ENCODE measurements at places on chromosomes 5 and 9.

- DNase-seq: no peak
Observed at GRCh38 chr9:72864327-72864726, 88.5 kb downstream of the ALDH1A1 start.

DNA sequence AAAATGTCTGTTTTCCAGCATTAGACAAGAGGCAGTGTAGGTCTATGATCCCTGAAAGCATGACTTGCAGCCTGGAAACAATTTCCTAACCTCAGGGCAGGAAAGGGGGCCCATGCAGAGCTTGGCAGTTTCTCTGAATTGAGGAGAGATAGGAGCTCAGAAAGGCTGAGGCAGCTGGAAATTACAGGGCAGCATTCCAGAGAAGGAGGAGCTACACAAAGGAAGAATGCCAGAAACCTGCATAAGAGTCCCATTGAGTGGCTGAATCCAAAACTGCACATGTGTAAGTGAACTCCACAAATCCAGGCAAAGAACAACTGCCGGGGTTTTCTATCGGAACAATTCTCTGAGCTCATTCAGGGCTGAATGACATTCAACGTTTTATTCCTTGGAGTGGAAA lies 346.8 kb downstream of the PIK3R1 start:
- DNase-seq: no peak

DNA sequence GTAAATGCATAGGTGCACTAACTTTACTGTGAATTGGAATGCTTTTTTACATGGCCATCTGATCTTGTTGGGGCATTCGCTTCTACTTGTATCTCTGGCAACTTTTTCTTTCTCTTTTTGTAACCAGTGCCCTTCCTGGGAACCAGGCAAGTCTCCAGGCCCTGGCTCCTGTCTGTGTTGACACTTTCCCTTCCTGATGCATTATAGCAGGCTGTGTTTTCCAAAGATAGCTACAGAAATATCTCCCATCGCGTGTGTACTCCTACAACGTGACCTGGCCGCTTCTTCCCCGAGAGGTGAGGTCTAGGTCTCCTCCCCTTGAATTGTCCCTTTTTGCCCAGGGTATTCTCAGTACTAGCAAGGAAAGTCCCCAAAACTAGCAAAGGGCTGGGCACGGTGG lies 81.1 kb upstream of the SPIN1 start:
- DNase-seq: no peak

DNA sequence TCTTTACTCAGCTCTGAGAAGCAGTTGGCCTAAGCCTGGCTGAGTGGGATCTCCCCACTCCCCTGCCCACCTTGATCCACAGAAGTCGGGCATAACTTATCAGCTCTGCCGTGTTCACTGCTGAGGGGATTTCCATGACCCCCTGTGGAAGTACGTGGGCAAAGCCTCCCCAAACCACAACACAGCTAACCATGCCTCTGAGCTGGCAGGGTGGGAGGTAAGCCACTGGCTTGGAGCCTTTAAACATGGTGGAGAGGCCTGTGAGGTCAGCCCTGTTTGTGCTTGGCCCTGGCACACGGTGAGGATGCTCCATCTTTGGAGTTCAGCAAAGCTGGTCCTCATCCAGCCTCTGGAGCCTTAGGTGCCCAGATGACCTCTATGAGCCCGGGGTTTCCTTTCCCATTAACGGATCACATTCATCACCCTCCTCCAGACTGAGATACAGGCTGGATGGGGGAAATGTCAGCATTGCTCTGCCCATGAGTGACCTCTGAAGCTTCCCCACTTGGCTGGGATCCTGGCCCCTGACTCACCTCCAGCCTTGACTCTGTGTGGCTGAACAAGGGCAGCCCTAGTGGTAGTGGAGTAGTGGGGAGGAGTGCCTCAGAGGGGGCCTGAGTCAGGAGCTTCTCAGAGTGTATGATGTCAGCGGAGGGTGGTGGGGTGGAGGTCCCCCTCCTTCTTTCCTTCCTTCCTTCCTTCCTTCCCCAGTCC lies 6.2 kb downstream of the PDLIM4 start:
- no peak for DNase-seq

DNA sequence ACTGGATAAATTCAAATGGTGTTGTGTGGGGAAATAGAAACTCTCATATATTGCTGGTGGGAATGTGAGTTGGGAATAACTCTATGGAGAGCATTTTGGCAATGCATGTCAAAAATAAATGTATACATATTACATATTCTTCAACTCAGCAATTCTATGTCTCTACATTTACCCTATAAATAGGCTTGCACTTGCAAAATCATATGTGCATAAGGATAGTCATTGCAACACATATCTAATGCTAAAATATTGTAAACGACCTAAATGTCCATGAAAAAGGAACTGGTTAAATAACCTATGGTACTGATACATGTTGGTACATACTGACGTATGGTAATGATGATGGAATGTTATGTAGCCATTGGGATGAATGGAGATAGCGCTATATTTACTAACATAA lies 94.5 kb upstream of the CHD1 start:
- no peak for DNase-seq

DNA sequence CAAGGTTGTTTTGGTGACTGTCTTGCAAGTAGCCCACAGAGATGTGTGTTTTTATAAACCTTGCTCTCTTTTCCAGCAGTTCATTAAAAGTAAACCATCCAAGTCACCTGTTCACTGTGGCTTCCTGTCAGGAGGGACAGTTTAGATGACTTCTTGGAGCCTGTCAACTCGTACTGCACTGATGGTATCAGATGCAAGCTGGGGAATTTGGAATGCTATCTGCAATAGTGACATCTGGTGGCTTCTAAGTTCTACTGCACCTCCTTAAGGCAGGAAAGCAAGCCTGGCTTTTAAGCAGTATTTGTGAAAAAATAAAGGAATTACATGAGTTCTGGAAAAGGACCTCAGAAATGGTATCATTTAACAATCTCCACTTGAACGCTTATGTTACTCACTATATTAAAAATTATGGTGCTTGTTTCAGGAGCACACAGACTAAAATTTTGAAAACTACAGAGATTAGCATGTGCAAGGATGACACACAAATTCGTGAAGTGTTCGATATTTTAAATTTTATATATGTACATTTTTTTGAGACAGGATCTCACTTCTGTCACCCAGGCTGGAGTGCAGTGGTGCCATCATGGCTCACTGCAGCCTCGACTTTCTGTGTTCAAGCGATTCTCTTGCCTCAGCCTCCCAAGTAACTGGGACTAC lies 164.0 kb downstream of the TTC39B start:
- DNase-seq: no peak

DNA sequence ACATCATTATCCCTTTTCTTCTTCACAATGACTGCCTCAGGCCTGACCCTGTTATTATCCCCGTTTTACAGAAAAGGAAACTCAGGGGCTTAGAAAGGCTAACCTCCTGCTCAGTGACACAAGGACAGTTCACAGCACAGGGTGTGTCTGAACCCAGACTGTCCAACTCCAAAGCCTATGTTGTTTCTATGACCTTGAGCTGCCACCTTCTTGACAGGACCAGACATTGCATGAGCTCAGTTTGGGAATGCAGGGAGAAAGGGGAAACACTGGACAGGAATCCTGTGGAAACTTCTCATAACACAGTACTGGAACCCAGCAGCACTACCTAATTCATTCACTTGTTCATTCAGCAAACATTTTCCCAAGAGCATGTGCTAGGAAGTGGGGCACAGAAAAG lies 472.8 kb downstream of the CDK5RAP2 start:
- DNase-seq: no peak

- no peak for DNase-seq
Observed at GRCh38 chr5:168592014-168592368, 12.8 kb upstream of the PANK3 start.

DNA sequence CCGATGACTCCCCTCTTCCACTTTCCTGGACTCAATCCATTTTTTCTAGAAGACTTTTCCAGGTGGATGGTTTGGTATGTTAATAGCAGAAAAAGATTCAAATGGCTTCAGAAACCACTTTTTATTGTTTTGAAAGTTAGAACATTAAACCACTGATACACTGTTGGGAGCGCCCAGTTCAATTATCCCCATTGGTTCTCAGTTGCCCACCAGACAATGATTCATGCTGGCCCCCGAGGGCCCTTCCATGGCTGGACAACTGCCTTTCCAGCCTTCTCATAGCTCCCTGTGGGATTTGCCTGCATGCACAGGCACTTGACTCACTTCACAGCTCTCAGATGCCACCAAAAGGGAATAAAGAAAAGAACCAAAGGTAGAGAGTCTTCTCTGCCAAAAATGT lies 21.3 kb upstream of the ANKRD34B start:
- no peak for DNase-seq

DNA sequence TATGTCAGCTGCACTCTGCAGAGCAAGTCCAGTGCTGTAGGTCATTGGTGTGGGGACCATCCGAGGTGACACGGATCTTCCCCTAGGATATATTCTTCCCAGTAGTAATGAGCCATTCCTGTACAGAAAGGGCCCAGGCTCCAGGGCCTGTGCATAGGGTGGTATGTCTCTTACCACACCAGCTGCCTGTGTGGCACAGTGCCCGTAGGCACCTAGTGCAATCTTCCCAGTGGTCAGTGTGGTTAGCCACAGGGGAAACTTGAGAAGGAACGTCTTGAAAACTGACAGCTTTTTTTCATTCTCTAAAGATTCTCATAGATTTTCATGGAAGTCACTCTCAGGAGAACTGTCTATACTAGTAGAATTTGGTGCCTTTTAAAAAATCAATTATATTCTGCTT lies 39.8 kb downstream of the CYSTM1 start:
- DNase-seq: no peak

- no peak for DNase-seq
Observed at GRCh38 chr9:137115394-137116026, 977 bp upstream of the DPP7 start.

DNA sequence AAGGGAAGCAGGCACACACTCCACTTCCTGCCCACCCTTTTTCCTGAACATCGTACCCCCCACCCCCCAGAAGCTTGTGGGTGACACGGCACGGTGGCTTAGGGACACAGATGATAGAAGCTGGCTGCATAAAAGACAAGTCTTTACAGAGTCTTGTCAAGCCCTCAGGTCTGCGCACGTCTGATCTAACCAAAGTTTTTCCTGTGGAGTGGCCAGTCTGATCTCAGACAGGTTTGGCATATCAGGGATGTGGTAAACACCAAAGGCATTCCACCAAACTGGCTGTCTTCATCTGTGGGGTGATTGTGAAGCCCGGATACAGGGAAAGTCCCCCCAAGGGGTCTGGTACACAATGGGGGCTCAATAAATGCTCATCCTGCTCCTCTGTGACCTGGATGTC lies 50.0 kb downstream of the CRB2 start:
- no peak for DNase-seq

- DNase-seq: no peak
Observed at GRCh38 chr5:178376921-178377582, 144.4 kb upstream of the PHYKPL start.

DNA sequence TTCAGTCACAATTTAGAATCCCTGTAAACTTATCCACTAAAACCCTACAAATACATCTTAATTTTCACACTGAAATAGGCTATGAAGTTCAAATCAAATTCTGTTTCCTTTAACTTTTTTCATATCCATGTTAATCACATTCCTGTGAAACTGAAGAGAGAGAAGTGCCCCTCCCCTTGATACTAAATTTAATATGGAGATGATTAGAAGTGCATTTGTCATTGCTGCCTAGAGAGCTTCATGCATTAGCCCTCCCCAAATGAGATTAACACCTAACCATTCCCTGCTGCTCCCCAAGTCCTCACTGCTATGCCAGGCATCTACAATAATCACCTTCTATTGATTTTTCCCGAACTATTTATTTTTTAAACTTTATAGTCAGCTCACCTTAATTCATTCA lies 85.1 kb upstream of the SPOCK1 start:
- DNase-seq: no peak

DNA sequence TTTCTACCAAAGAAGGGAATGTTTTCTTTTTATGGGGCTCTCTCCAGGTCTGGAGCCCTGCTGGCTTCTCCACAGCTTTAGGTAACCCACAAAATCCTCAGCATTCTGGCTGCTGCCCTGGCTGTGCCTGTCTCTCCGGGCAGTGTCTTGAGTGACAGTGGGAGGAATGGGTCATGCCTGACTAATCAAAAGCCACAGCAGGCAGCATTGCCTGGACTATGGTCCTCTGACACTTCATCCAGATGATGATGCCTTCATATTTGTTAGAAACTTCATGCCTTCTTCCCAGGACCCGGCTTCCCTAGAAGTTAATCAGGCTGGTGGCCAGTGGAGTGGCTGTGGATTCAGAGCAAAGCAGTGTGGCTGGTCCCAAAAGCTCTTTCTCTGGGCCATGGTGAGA lies 32.2 kb upstream of the TGFBI start:
- no peak for DNase-seq

- DNase-seq: no peak
Observed at GRCh38 chr5:166370928-166371690, 1920.3 kb upstream of the WWC1 start.

- DNase-seq: no peak
Observed at GRCh38 chr9:101629636-101630035, 34.9 kb upstream of the PPP3R2 start.

DNA sequence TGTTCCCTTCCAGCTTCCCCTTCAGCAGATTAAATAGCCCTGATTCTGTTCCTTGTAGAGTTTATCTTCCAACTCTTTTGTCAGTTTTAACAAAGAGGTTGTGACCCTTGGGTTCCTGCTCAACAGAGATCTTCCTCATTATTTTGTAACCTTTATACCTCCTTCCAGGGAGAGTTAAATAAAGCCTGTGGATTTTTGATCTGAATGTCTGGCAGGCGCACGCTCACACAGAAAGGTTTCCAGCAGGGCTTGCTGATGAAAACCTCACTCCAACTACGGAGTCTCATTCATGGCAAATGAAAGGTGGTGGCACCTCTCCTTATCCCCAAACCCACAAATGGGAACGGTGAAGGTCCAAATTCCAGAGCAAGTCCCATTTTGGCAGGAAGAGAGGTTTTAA lies 129.0 kb downstream of the SREK1 start:
- no peak for DNase-seq

DNA sequence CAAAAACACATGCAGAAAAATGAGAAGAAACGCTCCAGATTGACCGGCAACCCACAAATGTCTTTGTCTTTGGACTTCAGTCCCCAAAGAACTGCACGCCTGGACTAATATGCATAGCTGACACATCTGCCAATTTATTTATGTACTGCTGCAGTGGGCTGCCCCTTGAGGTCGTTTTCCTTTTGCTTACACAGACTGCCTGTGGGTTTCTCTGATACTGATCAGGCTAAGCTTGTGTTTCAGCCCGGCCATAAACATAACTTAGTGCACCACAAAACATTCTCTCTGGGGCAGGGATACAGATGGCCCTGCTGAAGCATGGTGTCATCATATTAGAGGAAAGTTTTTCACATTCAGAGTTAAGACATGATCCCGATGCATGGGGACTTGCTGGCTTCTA lies 75.4 kb downstream of the NUDT12 start:
- DNase-seq: no peak

- no peak for DNase-seq
Observed at GRCh38 chr9:127388037-127388855, 8.7 kb upstream of the SLC2A8 start.

- DNase-seq: no peak
Observed at GRCh38 chr9:5563417-5563815, 53.1 kb downstream of the PDCD1LG2 start.

GRCh38 chr5:565782-566440 lies 41.7 kb upstream of the SLC9A3 start:
- no peak for DNase-seq
